ENCODE measurements at places on chromosomes 1 and 21.

GRCh38 chr1:107286125-107286524, 145.3 kb downstream of the NTNG1 start:
- no peak for DNase-seq

DNA sequence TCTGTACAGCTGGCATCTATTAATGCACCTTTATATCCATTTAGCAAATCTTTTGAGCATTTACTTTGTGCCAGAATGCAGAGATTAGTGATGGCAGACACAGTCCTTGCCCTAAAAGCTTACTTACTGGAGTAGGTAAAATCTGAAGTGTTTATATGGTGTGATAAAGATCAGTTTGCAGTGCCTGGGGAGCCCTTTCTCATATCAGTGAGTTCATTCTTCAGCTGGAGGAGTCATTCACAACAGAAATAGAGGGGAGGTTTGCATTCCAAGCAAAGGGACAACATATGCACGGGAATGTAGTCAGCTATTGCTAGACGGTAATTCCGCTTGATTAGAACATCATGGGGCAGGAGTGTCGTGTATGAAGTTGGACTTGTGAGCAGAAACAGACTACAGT, 8.4 kb downstream of the SLC35F3 start:
- DNase-seq = peak; percentile 20

- no peak for DNase-seq
Measured at GRCh38 chr1:200423235-200423634, 13.4 kb upstream of the ZNF281 start.

GRCh38 chr1:159132271-159132881, 39.0 kb upstream of the CADM3 start:
- DNase-seq = peak; percentile 57

DNA sequence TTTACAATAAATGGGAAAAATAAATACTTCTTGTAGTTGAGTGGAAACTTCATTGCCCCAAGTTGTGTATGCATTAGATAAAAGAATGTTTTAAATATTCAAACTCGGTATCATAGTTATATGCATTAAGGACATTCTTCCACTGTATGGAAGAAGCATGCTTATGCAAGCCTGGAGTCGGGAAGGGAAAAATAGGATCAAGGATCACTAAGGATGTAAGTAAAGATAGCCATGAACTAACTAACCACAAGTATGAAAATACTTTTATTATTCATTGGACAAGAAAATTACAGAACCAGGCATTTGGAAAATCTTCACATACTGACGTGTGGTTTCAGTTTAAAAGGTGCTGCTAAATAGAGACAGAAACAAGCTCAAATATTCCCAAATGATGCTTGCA, 26.9 kb upstream of the DPYD start:
- DNase-seq = peak; percentile 76

- DNase-seq = no peak
Measured at GRCh38 chr1:6261615-6261995, 707 bp upstream of the GPR153 start.
